Islet precursor cell (in vitro differentiated cells): ENCODE measurements at places on chromosomes 2 and 18.

- DNase-seq = no peak
Measured at GRCh38 chr2:204289066-204289465, 256.2 kb upstream of the PARD3B start.

GRCh38 chr2:219541611-219542180 is 1.9 kb downstream of the CHPF start:
- DNase-seq = peak; percentile 94

DNA sequence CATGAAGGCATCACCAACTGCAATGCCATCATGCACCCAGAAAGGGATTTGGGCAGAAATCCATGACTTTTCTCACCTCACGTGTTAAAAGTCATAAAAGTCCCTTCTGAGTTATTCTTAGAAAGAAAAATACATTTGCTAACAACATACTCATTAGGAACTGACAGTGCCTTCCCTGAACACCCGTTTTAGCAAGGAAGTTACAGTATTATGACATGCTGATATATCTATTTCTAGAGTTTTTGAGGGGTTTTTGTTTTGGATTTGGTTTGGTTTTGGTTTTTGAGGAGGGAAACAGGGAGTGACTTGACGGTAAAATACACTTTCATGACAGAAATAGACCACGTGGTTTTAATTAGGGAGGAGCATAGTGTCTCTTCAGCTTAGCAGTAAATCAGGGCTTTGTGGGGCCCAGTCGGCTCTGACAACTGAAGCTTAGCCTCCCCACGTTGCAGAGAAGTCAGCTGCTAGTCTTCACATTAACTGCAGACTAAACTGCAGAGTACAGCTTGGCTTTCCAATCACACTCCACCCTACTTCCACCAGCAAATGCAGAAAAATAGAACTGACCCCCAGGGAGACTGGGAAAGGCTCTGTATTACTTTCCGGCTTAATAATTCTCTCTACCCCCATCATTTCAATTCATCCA is 141.4 kb downstream of the FAM124B start:
- DNase-seq = no peak

DNA sequence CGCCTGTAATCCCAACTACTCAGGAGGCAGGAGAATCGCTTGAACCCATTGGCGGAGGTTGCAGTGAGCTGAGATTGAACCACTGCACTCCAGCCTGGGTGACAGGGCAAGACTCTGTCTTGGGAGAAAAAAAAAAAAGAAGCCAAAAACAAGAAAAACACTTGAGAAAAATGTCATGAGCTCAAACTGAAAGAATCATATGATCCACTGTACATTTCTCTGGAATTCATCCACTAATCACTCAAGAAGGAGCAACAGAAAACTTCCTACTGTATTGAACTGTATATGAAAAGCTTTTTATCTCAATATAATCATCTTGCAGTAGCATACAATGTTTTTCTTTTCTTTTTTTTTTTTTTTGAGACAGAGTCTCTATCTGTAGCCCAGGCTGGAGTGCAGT is 40.4 kb downstream of the EPG5 start:
- DNase-seq = no peak

- no peak for DNase-seq
Measured at GRCh38 chr18:11177382-11177781, 28.0 kb upstream of the PIEZO2 start.

DNA sequence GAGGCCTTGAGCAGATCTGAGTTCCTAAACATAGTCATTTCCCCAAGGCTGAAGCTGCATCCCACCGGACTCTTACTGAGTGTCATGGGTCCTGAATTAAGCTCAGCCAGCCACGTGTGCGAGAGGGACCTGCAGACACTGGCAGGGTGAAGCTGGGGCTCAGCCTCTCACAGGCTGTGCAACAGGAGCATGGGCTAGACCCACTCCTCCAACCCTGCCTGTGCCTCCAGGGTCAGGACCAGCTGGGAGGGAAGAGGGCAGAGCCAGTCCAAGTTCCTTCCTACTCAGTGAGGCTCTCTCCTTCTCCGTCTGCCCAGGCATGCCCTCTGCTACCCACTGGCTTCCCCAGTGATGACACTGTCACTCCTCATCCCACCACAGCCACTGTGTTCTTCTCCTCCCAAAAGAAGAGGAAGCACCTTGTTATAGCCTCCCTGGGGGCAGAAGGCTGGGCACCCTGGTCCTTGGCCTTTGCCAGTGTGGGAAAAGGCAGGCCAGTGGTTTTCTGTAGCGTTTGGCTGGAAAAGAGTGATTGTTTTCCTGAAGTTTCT is 78.9 kb downstream of the KCNF1 start:
- DNase-seq = no peak

DNA sequence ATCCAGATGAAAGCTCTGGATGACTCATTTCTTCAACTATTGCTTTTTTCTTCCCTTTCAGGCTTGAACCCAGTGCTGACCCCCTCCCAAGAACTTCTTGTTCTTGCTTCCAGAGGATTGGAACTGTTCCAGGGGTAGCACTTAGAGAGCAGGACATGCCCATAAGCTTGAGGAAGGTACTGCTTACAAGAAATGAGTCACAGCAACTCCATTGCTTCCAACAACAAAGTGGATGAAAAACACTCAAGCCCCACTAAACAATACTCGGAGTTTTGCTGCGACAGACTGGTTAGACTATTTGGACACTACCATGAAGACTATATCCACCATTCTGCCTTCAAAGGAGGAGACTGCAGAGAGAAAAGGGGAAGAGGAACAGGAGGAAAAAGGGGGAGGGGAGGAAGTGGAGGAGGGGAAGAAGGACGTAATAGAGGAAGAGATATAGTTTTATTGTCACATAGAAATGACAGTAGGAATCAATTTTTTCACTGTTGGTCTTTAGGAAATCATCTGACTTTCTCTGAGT is 1.6 kb upstream of the EPC2 start:
- DNase-seq = peak; percentile 55

GRCh38 chr2:30522421-30522820 is 75.4 kb downstream of the LCLAT1 start:
- no peak for DNase-seq

DNA sequence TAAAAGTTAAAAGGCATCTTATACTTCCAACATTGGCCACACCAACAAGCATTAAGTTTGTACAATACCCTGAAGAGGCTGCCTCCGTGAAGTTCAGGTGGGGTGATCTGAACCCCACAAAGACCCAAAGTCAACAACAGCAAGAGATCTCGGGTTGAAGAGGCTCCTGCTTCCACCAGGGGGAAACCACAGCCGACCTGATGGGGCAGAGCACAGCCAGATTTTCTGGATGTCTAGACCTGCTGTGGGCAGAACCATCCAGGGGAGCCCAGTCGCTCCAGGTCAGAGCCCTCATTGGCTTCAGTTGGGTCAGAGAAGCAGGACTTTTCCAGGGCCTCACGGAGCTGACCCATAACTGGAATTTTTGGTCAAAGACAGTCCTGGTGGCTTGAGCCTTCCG is 66.5 kb upstream of the ACKR3 start:
- DNase-seq = peak; percentile 65

DNA sequence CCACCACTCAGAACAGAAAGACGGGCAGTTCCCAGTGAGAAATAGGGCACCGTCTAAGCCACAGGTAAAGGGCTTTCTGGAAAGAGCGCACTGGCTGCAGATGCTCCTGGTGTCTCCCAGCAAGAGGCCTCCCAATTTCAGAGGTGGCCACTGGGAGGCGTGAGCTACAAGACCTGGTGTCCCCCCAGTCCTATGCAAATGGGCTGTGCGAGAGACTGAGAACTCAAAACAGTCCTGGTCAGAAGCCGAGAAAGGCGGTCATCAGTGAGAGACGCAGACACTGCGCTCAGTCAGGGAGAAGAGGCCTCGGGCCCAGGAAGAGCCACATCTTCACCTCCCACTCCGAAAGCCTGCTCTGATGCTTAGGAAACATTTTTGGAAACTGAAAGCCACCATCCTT is 179.5 kb downstream of the EIPR1 start:
- DNase-seq = peak; percentile 66

GRCh38 chr2:235406430-235406829 is 87.4 kb upstream of the AGAP1 start:
- no peak for DNase-seq

GRCh38 chr2:165891943-165892342 is 61.6 kb downstream of the TTC21B start:
- no peak for DNase-seq

- peak; percentile 54 for DNase-seq
Measured at GRCh38 chr2:144659731-144660275, 139.9 kb upstream of the ZEB2 start.

- DNase-seq = no peak
Measured at GRCh38 chr2:234864506-234864905, 87.3 kb upstream of the SH3BP4 start.

DNA sequence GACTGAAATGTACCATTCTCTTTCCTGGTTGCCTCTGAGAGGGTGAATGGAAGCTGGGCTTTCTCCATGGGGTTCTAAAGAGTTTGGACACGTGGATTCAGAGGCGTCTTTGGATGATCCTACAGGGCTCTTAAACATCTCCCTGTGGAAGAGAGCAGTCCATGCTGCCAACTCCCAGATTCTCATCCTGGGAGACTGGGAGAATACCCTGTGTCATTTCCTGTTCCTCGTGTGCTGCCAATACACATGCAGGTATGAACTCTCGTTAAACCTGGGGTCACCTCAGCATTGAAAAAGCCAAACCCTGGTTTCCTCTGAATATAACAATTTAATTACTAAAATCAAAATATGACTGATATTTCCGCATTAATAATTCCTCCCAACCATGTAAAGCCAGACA is 73.3 kb upstream of the NT5C1B start:
- no peak for DNase-seq

GRCh38 chr2:128423788-128424165 is 105.1 kb upstream of the HS6ST1 start:
- DNase-seq = peak; percentile 38

GRCh38 chr2:1656961-1657841 is 87.1 kb downstream of the PXDN start:
- DNase-seq = peak; percentile 80

DNA sequence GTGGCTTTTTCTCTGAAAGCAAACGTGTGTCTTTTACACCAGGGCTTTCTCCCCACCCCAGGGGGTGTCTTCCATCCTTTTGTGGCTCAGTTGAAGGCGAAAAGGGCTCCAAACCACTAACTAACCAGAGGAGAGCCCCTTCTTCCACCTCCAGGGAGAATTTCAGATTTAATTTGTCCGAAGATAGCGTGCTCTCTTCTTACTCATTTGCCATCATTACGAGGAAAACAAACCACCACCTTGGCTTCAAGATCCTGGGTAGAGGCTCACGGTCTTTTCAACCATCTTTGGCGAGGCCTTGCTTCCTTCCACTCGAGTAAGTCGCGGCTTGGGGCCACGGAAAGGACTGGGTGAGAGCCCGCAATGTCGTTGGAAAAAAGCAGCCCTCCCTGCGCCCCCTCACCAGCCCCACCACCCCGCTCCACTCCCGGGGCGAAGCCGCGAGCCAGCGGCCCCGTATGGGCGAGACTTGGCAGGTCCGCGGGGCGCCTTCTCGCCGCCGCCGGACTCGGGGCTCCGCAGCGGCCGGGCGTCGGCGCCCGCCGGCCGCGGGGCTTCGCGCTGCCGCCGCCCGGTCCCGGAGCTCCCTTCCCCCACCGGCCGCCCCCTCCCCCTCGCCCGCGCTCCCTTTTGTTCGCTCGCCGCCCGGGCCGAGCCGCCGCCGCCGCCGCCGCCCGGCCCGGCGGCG is 1.7 kb upstream of the ZNF532 start:
- no peak for DNase-seq

- no peak for DNase-seq
Measured at GRCh38 chr18:36440614-36441013, 143.1 kb downstream of the FHOD3 start.

DNA sequence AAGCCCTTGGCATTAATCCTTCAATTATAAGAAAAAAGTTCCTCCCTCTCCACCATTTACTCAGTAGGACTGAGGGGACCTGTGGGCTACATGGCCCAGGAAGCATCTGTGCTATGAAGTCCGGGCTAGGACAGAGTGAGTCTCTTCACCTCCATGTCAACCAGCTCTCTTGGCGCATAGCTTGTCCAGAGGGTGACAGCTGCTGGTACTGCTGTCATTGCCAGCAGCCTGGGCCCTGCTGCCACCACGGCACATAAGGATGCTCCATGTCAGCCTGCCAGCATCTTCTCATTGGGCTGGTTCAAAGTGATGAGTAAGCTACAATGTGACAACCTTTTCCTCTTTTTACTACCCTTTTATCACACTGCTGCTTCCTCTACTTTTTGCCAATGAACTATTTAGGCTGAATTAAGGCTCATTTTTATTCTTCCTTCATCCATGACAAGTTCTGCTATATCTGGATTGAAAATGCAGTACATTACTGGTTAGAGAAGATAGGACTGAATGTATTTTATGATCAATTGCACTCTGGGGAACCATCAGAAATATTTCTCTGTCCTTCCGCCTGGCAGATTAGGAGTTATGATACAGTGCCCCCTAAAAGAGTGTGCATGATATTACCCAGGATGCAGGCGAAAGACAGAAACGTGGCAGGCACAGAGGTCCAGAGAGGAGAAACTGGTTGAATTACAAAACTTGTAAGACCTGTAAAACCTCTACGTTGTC is 258.9 kb upstream of the TNP1 start:
- no peak for DNase-seq

DNA sequence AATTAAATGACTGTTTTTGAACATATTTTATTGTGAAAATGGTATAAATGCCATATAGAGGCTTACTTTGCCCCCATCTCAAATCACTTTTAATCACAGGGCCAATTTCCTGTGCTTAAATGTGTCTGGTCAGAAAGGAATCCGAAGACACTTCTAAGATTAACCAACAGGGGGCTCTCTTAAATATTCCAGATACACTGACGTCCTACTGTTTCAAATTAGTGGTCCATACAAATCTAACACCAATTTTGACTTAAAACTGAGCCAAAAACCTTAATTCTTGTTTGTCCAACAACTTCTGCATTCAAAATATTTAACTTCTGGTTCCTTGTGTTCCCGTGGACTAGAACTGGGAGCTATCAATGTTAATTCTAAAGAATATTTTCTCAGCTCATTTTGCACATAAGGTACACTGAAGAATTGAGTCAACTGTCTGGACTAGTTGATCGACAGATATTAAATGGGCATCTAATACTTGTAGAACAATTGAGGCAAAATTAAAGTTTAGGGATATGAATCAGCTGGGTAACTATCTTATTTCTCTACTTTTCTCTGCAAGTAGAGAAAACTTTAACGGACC is 557.5 kb downstream of the ARHGAP15 start:
- DNase-seq = no peak

DNA sequence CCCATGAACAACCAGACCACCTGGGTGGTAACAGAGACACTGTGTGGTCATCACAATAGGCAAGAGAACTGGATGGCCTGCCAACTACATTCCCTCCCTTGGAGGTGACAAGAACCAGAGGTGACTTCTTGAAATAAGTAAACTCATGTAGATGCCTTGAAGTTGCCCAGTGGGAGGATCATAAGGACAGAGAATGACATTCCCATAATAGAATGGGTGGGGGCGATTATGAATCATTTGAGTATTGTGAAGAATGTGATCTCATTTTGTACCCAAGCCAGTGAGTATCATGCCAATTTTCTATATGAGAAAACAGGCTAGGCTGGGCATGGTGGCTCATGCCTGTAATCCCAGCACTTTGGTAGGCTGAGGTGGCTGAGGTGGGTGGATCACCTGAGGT is 211.4 kb upstream of the GYPC start:
- no peak for DNase-seq

- DNase-seq = no peak
Measured at GRCh38 chr18:45343365-45343764, 271.9 kb upstream of the SLC14A2 start.

GRCh38 chr2:201965550-201965949 is 68.1 kb upstream of the FZD7 start:
- DNase-seq = no peak

- DNase-seq = no peak
Measured at GRCh38 chr18:75031717-75032317, 177.1 kb downstream of the PTGR3 start.

GRCh38 chr18:50715919-50716318 is 103.9 kb downstream of the MRO start:
- no peak for DNase-seq
